ENCODE measurements at places on chromosomes 4 and X. TPM values are rescaled to one million over a fixed set of nuclear protein-coding genes. Genes with fewer than 3 reads are reported as not detected.

DNA sequence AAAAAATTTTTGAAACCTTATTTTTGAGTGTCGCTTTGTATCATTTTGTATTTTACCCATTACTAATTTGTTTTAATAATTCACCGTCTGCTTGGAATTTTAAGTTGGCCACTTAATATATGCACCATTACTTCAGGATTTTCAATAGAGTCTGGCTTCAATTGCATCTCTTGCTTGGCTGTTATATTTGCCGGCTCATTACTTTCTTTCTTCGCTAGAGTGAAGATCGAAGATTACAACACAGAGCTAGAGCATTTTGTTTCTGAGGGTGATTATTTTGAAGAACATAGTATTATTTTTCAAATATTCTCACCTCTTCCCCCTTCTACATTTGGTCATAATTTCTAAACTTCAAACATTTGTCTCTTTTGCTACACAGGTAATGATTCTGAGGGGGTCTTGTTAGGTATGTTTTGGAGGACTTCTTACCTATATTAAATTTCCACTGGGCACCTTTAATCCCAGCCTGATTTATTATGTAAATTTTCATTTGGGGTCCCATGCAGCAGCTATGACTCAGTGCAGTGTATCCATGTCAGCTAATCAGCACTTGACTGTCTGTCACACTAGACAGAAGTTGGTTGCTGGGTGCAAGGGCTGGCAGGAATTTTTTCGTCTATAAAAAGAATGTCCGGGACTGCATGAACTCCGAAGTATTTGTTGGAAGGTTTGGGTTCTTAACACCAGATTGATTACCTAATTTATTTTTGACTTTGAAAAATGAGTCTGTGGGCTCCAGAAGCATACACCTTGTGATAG, 18.6 kb downstream of the TBC1D1 start:
- no peak for DNase-seq

The MAGEA2B gene
- total RNA-seq: not detected

The DUSP21 gene
- total RNA-seq: not detected

- no peak for DNase-seq
Measured at GRCh38 chrX:45762699-45763647, 562.3 kb upstream of the DIPK2B start.

- no peak for DNase-seq
Measured at GRCh38 chrX:95318882-95319281, 1365.8 kb upstream of the DIAPH2 start.

GRCh38 chr4:13543839-13544605, at the start of gene NKX3-2:
Gene NKX3-2, minus strand, starts transcription at chr4:13544508. Its CDS starts 94 bp downstream, at chr4:13544414.
- no peak for DNase-seq

DNA sequence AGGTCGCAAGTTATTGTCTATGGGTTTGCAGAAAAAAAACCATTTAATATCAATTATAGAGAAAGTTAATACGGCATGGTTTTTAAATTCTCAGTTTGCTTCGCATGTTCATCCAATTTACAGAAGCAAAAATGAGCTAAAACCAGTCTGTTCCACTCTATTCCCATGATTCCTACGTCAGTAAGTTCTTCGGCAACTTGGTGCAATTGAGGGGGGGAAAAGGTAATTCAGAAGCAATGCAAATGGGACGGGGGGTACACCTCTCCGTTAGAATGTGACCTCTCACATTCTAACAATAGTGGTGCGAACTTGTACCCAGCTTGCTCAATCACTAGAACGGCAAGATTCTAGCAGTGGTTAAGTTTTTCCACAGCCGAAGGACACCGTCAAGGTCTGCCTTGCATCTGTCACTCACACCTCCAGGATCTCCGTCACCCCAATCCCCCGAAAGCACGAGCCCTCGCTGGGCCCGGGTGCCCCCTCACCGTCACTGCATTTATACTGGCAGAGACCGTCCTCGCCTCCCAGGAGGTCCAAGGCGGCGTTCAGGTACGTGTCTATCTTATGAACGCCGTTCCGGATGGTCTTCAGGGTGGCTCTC, 653 bp downstream of the PLA2G12A start:
- DNase-seq: no peak

DNA sequence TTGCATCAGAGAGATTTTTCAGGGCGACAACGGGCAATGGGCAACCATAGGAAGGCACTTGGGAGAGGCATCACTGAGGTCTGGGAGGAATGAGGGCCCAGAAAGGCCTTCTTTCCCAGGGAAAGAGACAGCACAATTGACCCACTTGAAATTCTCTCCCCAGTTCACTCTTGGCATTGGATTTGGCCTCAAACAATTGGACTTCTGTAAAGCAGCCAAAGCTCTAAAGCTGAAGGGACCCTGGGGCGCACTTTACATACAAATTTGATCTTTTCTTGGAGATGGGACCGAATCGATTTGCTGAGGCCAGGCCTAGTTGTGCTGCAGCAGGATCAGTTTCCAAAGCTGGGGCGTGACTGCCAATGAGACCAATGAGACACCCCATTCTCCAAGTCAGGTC, 3.2 kb downstream of the ARHGAP36 start:
- DNase-seq: no peak

Measured in left colon (tissue), 2 donors.